ENCODE measurements at places on chromosomes 11 and 22.

- no peak for DNase-seq
Measured at GRCh38 chr22:39873965-39874364, 19.6 kb downstream of the ENTHD1 start.

DNA sequence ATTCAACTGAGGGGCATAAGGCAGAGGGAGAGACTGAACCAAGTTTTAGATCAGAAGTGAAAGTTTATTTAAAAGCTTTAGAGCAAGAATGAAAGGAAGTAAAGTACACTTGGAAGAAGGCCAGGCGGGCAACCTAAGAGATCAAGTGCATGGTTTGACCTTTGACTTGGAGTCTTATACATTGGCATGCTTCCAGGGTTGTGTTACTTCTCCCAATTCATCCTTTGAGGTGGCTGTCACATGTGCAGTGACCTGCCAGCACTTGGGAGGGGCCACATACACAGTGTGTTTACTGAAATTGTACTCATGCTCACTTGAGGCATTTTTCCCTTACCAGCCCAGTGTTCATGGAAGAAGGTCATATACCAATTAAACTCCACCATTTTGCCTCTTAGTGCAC, 30.4 kb downstream of the CYP2R1 start:
- DNase-seq = no peak

GRCh38 chr11:39690856-39691255, 1768.6 kb downstream of the LRRC4C start:
- no peak for DNase-seq

DNA sequence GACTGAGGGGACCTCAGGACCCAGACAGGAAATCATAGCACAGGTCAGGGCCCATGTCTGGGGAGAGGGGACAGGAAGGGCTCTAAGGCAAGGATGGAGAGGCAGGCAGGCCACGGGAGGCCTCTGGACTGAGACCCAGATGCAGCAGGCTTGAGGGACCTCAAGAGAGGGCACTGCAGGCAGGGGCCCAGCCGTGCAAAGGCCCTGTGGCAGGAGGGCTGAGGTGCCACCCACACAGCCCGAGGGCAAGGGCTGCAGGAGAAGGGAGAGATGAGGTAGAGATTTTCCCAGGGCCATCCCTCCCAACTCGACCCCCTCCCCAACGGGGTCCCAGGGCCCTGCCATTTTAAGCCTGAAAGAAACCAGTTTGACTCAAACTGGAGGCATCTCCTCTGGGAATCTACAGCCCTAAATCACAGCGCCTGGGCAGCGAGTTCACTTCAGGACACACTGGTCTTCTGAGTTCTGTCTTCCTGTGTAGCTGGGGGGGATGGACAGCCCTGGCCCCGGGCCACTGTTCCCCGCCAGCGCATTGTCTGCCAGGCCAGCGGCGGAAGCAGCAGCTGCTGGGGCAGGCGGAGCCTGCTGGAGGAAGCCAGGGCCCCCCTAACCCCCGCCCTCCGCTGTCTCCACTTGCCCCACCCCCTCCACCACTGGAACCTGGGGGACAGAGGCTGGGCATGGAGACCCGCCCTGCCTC, 20.3 kb upstream of the WNT7B start:
- DNase-seq = peak; percentile 22

DNA sequence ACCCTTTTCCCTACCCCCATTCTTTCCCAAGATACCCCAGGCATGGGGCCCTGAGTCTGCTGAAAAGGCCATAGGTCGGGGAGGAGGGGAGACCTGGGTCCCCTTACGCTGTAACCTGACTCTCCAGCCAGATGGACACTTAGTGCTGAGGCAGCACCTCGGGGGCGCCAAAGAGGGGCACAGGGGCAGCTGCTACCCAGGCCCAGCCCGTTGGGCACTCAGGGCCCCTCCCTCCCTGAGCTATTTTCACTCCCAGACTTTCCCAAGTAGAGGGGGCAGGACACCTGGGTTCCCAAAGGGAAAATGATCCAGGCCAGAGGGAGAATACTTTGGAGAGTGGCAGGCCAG, 933 bp downstream of the ACTN3 start:
- DNase-seq = no peak

DNA sequence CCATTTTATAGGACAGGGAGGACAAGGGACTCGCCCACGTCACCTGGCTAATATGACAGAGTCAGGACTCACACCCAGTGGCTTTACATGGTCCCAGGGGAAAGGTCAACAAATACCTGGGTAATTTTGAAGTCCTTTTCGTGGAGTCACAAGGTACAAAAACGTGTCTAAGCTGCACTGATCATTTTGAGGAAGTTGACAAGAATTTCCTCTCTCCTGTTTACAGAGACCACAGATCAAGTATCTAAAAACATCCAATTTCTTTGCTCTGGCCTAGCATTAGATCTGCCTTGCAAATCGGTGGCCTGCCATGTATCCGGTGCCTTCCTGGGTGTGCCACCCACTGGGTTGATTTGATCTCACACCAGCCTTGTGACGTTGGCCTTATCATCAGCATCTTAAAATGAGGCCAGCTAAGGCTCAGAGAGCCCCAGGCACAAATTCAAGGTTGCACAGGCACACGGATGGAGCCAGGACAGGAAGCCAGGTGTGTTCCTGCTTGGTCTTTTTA, 17.6 kb downstream of the GDPD5 start:
- DNase-seq = peak; percentile 77

DNA sequence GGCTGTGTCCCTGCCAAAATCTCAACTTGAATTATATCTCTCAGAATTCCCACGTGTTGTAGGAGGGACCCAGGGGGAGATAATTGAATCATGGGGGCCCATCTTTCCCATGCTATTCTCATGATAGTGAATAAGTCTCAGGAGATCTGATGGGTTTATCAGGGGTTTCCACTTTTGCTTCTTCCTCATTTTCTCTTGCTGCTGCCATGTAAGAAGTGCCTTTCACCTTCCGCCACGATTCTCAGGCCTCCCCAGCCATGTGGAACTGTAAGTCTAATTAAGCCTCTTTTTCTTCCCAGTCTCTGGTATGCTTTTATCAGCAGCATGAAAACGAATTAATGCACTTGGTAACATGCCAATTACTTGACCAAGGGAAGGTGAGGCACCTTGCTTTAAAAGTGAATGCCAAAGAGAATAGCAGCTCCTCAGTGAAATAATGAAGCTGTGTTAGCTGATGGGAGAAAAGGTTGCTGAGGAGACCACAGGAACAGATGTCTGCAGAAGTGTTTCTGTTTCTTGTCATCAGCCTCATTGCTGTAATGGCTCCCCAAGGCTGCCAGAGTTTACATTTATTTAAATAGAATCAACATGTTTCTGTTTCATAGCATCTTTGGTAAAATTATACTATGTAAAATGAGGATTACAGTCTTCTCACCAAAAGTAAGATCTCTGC, 89.0 kb upstream of the CD44 start:
- no peak for DNase-seq

GRCh38 chr22:31647523-31648320, 14.3 kb downstream of the PISD start:
- no peak for DNase-seq

- DNase-seq = no peak
Measured at GRCh38 chr11:95999711-96000406, 76.0 kb upstream of the MTMR2 start.

- DNase-seq = no peak
Measured at GRCh38 chr22:19639610-19640135, 74.6 kb upstream of the SEPTIN5 start.

DNA sequence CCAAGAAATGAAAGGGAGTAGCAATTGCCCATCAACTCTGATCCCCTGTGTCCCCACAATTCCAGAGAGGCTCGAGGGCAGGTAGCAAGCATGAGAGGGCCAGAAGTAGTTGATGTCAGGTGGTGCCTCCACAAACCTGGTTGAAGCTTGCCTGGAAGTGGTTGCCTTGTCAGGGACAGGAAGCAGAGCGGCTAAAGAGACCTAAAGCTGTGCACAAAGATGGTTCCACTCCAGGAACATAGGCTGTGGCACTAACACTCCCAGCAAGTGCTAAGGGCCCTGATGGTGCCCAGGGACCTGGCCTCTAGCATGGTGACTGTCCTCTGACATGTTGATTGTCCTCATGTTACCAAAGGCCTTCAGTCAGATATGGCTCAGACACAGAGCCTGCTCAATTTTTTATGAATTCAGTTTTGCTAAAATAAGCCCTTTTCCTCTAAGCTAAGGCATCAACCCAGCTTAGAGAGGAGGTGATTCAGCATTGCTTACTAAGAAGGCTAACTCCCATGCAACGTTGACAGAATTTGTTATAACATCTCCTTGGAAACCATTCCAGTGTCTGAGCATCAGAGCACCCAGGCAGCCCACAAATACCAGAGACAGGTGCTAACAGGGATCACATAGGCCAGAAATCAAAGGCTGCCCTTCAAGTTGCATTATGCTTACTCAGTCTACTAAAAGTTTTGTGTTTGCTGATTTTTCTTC, 196.3 kb upstream of the ARHGAP20 start:
- no peak for DNase-seq

- peak; percentile 49 for DNase-seq
Measured at GRCh38 chr11:46560300-46560991, 33.4 kb downstream of the AMBRA1 start.

- DNase-seq = no peak
Measured at GRCh38 chr22:33542153-33542552, 378.1 kb downstream of the LARGE1 start.

GRCh38 chr22:23565915-23566704, 14.0 kb downstream of the IGLL1 start:
- DNase-seq = no peak

GRCh38 chr11:35246745-35247144, 107.8 kb downstream of the CD44 start:
- DNase-seq = no peak

GRCh38 chr22:35917651-35918050, 111.0 kb downstream of the RBFOX2 start:
- DNase-seq = no peak

GRCh38 chr11:126391286-126391954, 35.9 kb downstream of the ST3GAL4 start:
- DNase-seq = no peak

DNA sequence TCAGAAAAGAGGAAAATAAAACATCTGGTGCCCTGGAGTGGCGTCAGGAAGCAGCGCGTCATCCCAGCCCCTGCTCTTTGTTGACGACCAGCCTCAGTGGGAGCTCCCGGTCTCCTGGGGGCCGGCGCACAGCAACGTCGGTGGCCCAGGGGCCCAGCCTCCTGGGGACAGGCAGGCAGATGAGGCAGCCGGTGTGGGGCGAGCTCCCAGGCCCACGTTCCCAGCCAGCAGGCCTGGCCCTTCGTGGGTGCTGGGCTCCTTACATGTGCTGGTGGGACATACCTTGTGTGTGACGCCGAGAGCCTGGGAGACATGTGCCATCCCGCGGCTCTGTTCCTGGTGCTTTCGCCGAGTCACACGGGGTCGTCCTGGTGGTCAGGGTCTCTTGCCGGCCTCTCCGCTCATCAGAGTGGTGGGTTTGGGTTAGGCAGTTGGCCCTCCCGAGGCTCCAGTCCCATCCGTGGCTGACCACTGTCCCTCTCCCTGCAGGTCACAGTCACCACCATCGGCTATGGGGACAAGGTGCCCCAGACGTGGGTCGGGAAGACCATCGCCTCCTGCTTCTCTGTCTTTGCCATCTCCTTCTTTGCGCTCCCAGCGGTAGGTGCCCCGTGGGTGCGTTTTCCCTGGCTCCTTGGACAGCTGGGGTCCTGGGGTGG, 116.7 kb downstream of the KCNQ1OT1 start:
- no peak for DNase-seq

DNA sequence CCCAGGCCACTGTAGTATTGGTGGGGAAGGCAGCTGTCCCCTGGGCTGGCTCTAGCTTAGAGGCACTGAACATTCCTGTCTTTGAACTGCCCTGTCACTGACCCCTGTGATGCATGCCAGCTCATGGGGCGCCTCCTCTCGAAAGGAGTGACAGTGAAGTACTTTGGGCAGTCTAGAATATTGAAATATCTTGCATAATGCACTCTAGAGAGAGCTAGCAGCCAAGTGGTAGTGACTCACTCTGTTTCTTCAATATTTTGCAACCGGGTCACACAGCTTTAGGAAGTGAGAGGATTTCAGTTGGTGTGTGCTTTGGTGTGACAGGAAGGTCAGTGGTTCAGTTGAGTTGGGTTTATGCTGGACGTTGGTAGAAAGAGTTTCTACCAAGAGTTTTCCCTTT, 35.5 kb upstream of the ST14 start:
- peak; percentile 13 for DNase-seq

GRCh38 chr22:45627489-45628233, 44.0 kb upstream of the ATXN10 start:
- no peak for DNase-seq

Data from CD4-positive, alpha-beta T cell treated with Interleukin-12 subunit alpha and Interleukin-12 subunit beta, for 1 hour (primary cell).